OCI-LY7 (cell line): ENCODE measurements at places on chromosomes 12 and 14.

GRCh38 chr14:24367514-24368211 is at the start of gene NFATC4:
Gene NFATC4 (plus strand): TSS chr14:24368184. CDS start chr14:24368341, 157 bp downstream.
- DNase-seq: peak; percentile 95

GRCh38 chr14:95404583-95404982 is 84.9 kb upstream of the CLMN start:
- no peak for DNase-seq

GRCh38 chr12:12338527-12339168 is 11.4 kb downstream of the MANSC1 start:
- DNase-seq: no peak

GRCh38 chr12:11133816-11134215 is 628 bp downstream of the TAS2R30 start:
- DNase-seq: no peak

DNA sequence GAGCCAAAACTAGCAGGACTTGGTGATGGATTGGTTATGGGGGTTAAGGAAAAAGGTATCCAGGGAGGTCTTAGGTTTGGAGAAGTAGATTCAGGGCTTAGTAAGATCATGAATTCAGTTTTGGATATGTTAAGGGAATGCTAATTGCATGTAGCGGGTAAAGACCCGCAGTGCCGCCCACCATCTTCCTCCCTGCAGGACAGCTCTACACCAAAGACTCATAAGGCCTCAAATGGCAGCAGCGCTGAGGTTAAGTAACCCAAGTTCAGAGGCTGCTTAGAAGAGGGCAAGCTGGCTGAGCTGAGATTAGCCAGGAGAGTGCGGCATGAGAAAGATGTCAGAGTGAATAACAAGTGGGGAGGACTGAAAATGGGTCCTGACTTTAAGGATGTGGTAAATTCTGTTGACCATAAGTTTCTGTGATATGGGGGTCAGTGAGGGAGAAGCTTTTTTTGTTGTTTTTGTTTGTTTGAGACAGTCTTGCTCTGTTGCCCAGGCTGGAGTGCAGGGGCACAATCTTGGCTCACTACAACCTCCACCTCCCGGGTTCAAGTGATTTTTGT is 26.2 kb downstream of the RAD9B start:
- DNase-seq: no peak

DNA sequence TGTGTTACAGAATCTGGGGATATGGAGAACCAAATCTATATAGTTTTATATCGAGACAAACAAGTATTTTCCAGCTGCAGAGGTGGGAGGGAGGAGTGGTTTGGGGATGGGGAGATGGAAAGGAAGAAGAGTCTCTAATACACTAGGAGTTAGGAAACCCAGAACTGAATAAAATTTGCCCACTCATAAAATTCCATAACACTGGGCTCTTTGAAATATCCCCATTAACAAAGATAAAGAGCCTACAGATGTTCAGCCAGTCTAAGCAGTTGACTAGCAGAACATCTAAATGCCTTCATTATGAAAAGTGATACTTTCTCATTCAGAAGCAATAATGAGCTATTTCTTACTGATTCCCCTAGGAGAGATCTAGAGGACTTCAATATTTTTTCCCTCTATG is 151.7 kb upstream of the GZMB start:
- DNase-seq: no peak

- DNase-seq: no peak
Observed at GRCh38 chr12:114697243-114697716, 13.3 kb upstream of the TBX3 start.

GRCh38 chr14:32171469-32171868 is 30.4 kb upstream of the RNU6-7 start:
- no peak for DNase-seq

GRCh38 chr14:97723819-97724218 is 926.6 kb downstream of the VRK1 start:
- DNase-seq: no peak

DNA sequence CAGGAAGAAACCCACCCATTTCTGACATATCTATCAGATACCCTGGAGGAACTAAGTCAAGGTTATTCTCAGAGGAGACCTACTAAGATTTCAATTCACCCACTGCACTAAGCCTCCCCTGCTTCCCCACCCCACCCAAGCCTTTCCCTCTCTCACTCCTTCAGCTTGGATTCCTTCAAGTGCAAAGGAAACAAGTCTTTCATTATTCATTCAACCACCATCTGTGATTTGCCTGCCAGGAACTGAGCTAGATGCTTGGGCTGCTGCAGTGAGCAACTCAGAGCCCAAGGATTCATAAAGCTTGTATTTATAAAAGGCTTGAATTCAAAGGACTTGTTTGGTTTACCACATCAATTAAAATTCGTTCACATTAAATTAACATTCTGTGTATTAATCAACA is 161.3 kb downstream of the GXYLT1 start:
- peak; percentile 17 for DNase-seq

- no peak for DNase-seq
Observed at GRCh38 chr12:100266585-100266834, 369 bp downstream of the DEPDC4 start.

- peak; percentile 5 for DNase-seq
Observed at GRCh38 chr12:27332714-27333402, at the start of gene BMAL2. Gene BMAL2 (plus strand): TSS chr12:27332836. CDS start chr12:27333073, 237 bp downstream.

- no peak for DNase-seq
Observed at GRCh38 chr12:116213885-116214527, 63.5 kb downstream of the MED13L start.

GRCh38 chr14:101125313-101125712 is 221.8 kb upstream of the RTL1 start:
- no peak for DNase-seq

DNA sequence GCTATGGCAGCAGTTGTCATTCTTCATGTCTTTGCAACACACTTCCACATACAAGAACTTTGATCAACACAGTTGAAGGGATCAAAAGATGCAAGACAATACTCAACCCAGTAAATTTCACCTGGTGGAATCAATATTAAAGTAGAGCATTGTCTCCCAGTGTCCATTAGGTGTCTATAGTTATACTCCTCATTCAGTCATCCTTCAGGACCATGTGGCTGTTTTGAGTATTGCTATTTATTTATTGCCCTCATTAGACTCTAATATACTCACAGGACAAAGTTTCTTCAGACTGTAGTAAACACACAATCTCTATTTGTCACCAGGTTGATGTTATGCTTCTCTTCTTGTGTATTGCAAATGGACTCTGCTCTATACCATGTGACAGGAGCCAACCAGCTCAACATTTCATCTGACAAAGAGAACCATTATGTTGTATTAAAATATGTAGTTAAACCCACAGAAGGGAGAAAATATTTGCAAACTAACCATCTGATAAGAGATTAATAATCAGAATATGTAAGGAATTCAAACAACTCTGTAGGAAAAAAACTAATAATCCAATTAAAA is 146.6 kb downstream of the TGFB3 start:
- no peak for DNase-seq

- DNase-seq: no peak
Observed at GRCh38 chr14:99286761-99287160, 14.8 kb upstream of the BCL11B start.

DNA sequence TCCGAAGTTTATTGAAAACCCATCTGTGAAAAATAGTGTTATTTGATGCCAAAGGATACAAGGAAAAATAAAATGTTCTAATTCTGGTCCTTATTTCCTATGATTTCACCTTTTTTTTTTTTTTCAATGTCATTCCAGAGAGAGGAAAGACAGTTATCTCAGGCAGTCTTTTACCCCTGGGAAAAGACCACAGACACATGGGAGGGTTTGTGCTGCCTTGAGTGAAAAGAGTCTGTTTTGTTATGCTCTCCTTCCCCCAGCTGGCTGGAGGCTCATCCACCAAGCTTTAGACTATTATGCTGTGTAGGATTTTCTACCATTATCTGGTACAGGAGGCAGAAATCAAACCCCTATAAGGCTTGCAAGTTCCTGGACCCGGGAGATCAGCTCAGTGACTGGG is 151.8 kb downstream of the CRADD start:
- DNase-seq: no peak

GRCh38 chr12:121753844-121754264 is 39.6 kb downstream of the RHOF start:
- DNase-seq: no peak

- no peak for DNase-seq
Observed at GRCh38 chr12:105296116-105297089, 34.1 kb upstream of the C12orf75 start.

- DNase-seq: no peak
Observed at GRCh38 chr14:42004321-42004720, 397.6 kb downstream of the LRFN5 start.

GRCh38 chr12:88844426-88844825 is 264.2 kb upstream of the KITLG start:
- DNase-seq: no peak

- no peak for DNase-seq
Observed at GRCh38 chr12:42564556-42564955, 25.0 kb downstream of the PRICKLE1 start.

GRCh38 chr12:50839042-50839441 is 3.7 kb upstream of the TMPRSS12 start:
- DNase-seq: no peak

GRCh38 chr14:75081660-75082229 is 12.3 kb downstream of the ZC2HC1C start:
- no peak for DNase-seq

GRCh38 chr12:120710805-120711296 is 593 bp downstream of the UNC119B start:
- peak; percentile 65 for DNase-seq

- DNase-seq: no peak
Observed at GRCh38 chr14:99029145-99029915, 242.7 kb downstream of the BCL11B start.

- no peak for DNase-seq
Observed at GRCh38 chr14:34335968-34336367, 126.1 kb downstream of the SPTSSA start.

DNA sequence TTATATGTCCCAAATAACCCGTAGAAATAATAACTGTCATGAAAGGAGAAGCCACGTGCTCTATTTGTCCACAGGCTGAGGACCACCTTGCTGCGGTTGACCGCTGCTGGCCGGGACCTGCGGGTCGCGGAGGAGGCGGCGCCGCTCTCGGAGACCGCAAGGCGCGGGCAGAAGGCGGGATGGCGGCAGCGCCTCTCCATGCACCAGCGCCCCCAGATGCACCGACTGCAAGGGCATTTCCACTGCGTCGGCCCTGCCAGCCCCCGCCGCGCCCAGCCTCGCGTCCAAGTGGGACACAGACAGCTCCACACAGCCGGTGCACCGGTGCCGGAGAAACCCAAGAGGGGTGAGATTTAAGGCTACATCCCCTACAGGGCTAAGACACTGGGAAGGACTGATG is 21.0 kb downstream of the RPGRIP1 start:
- DNase-seq: peak; percentile 51

DNA sequence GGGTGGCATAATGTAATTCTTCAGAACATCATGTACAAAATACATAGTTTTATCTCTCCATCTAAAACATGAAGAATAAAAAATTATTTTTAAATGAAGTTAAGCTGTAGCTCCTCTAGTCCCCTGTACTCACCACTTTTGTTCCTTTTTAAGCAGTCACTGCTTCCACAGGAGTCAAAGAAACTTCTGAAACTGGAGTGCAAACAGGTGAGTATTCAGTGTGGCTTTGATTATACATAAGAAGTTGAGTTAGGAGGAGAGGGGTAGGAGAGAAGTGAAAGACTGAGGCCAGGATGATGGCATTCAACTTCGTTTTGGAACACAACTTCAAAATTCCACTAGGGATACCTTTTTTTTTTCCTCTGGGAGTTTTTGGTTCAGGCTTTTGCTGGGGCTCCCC is 131.4 kb upstream of the CNTN1 start:
- no peak for DNase-seq

- no peak for DNase-seq
Observed at GRCh38 chr12:124195567-124195942, 99.3 kb upstream of the RFLNA start.

DNA sequence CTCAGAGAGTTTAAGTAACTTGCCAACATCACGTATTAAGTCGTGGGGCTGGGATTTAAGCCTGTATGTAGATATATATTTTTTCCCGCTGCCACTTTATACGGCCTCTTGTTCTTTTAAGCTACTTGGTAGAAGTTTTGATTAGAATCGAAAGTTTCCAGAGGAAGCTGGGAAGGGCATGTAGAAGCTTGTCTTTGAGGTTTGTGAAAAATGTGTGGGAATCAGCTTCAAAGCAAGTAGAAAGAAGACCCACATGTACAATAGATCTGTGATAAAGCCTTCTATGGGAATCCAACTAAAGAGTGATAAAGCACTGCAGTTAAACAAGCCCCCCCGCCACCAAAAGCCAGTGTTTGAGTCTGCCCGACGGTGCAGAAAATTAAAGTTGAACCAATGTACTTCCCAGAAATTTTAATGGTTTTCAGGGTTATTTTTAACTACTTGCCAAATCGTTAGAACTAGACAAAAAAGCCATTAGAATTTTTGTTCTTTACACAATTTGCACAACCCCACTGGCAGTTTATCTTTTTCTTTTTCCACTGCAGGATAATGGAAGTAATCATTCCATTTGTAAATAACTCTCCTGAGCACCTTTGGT is 25.5 kb downstream of the SERPINA11 start:
- DNase-seq: no peak

DNA sequence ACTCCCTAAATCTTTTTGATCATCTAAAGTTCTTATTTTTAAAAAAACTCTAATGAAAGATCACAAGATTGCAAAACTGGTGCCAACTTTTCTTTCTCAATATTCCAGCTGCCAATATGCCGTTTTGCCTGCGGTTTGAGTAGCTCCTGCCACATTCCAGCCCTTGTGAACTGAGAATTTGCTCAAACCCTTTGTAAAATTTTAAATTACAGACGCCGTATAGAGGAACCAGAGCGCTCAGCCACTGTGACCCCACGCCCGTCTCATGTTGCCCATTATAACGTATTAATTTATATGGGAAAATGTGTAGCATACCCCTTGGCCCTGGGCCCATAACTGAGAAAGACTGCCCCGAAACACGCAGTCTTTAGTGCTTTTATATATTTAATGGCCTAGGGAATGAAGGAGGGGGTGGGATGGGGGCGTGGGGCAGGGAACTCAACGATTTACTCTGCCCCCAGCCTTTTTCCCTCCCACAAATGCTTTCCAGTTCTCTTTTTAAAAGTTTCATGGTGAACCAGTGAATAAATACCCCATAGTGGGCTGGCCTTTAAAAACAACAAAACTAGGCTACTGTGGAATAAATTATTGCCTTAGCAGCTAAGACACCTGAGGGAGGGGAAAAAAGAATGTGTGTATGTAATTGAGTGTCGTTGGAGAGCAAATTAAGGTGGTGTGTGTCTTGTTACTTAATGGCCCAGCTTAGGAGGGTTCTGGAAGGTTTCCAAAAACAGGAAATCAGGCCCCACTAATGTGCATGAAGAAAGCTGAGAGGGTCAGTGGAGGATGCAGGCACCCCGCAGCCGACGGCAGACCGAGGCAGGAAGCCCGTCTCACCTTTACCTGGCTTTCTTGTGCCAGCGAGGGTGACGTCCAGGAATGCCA is 45.7 kb upstream of the RFLNA start:
- DNase-seq: no peak

GRCh38 chr12:46449856-46450255 is 77.3 kb upstream of the SLC38A2 start:
- DNase-seq: no peak

GRCh38 chr12:13230500-13230899 is 34.0 kb downstream of the EMP1 start:
- DNase-seq: no peak
